ENCODE measurements at places on chromosomes 1 and 21.
A peak's percentile ranks its signal among the peaks of the same experiment; 100 is the strongest.

DNA sequence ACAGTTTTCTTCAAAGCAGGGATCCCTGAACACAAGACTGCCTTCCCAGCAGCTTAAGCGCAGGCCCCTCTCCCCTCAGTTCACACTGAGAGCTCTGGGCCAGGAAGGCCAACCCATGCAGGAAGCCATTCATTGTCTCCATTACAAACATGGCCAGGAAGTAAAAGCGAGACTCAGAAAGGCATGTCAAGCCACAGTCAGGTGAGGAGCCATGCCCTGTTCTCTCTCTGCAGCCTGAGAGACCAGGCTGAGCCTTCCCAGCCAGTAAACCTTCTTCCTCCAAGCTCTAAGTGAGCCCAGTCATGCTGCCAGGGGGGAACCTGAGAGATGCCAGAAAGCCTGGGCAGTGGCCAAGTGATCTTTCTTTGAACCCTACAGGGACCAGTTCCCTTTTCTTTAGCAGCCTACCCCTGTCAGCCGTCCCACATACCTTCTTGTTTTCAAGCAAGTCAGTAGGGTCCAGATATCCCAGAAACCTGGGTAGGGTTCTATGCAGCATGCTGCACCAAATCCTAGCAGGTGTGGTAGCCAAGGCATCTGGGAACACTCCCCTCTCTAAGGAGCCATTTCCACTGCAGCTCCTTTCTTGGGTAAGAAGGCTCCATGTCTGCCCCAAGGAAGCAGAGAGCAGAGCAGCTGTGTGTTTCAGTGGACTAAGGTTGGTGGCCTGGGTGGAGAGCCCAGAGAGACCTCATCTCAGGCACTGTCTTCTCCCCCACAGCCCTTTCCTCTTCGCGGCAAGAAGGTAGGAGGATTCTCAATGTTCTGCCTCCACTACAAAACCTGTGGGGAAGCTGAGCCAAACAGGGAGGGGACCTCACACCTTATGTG, 977 bp downstream of the TRAF3IP3 start:
- DNase-seq = peak; percentile 53

- DNase-seq = no peak
These were observed 48.4 kb downstream of the ZBTB40 start for GRCh38 chr1:22500058-22500457.

DNA sequence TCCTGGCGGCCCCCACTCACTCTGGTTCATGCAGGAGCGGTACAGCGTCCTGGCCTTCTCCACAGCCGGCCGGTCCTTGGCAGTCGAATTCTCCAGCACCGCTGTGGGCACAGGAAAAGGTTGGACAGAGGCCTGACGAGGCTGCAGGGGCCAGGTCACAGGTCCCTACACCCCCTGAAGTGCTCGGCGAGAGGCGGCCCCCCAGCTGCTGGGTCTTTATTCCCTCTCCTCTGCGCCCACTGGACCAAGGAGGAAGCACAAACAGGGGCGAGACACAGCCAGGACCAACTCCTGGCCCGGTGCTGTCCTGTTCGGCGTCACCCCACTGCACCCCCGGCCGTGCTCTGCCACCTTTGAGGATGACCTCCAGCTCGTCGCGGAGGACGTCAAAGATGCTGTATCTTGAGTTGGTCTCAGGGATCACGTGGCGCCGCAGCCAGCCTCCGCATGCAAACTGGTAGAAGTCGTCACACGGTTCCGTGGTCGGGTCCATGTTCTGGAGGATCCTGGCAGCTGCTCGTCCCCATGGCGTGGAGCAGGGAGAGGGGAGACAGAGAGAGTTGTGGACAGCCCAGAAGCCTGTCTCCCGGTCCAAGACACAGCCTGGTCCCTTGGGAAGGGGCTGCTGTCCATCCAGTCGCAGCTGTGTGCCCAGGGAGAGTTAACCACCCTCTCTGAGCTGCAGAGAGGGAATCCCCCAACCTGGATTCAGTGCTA, 22.9 kb downstream of the PRXL2B start:
- no peak for DNase-seq

GRCh38 chr1:1058921-1059493, 15.1 kb downstream of the RNF223 start:
- peak; percentile 52 for DNase-seq

GRCh38 chr1:170562646-170563338, 30.8 kb downstream of the GORAB start:
- no peak for DNase-seq

- no peak for DNase-seq
These were observed 27.8 kb downstream of the SDC3 start for GRCh38 chr1:30880678-30881318.

DNA sequence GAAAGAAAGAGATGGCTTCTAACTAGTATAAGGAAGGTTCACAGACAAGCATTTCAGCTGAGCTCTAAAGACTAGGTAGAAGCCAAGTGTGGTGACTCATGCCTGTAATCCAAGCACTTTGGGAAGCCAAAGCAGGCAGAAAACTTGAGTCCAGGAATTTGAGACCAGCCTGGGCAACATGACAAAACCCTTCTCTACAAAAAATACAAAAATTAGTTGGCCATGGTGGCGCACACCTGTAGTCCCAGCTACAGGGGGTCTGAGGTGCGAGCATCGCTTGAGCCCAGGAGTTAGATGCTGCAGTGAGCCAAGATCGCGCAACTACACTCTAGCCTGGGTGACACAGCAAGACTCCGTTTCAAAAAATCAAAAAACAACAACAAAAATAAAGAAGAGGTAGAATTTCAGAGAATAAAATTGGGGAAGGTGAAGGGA, 27.8 kb downstream of the FBXO42 start:
- DNase-seq = no peak

DNA sequence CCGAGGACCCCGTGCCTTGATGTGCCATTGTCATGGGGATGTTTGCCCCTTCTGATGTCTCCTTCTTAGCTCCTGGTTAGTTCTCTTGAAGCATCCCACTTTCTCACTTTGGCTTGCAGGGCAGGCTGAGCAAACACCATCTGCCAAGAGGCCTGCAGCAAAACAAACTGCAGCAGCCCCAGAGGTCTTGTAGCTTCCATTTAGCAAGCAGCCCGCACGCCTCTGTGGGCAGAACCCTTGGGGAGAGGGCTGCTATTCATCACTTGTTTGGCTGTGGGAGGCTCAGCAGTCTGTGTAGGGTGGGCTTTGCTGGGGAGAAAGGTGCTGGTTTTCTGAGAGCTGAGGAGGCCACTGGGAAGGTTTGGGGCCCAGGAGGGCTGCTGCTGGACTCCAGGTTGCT, 56.7 kb downstream of the KCNC4 start:
- DNase-seq = no peak

GRCh38 chr1:240709676-240710075, 97.7 kb upstream of the GREM2 start:
- no peak for DNase-seq

- no peak for DNase-seq
These were observed 27.3 kb downstream of the PTTG1IP start for GRCh38 chr21:44846224-44846484.

GRCh38 chr1:208117409-208117808, 126.8 kb downstream of the PLXNA2 start:
- DNase-seq = no peak

- no peak for DNase-seq
These were observed 43.4 kb downstream of the LDLRAD2 start for GRCh38 chr1:21855257-21856096.

- DNase-seq = no peak
These were observed 53.4 kb downstream of the AGPAT3 start for GRCh38 chr21:43918385-43918947.

- DNase-seq = no peak
These were observed 43.4 kb downstream of the SHCBP1L start for GRCh38 chr1:182909578-182909977.

GRCh38 chr21:36926989-36927718, 39.3 kb downstream of the HLCS start:
- no peak for DNase-seq

DNA sequence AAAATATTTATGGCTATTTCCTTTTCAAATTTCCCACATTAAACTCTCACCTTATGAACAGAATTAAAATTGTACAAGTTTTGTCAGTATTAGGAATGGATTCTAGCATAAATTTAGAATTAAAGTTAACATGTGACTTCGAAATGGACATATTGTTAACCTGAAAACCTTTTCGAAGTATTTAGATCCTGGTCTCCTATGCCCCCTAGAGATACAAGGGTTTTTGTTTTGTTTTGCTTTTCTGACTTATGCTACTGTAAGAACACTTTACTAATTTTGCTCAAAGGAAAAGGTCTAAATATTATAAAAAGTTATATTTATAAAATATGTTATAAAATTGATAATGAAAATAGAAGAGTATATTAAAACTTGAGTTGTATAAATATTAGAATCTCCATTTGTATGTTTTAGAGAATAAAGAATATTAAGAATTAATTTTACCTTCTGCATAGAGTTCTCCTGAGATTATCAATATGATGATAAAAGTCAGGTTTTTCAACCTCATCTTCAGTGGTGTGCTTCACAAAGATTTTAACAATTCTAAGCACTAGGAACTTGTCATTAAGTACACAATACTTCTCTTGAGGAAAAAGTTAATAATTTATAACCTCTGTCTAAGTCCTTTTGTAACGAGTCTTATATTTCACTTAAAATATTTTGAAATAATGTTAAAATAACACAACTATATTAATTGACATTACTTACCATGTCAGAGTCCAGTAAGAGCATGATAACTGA, at the start of gene F13B:
Gene F13B (minus strand): TSS at position 542 of the 738 bp plus-strand sequence. CDS start 37 bp downstream, at position 505.
- no peak for DNase-seq

GRCh38 chr1:59422921-59423575, 126.2 kb downstream of the FGGY start:
- DNase-seq = no peak

DNA sequence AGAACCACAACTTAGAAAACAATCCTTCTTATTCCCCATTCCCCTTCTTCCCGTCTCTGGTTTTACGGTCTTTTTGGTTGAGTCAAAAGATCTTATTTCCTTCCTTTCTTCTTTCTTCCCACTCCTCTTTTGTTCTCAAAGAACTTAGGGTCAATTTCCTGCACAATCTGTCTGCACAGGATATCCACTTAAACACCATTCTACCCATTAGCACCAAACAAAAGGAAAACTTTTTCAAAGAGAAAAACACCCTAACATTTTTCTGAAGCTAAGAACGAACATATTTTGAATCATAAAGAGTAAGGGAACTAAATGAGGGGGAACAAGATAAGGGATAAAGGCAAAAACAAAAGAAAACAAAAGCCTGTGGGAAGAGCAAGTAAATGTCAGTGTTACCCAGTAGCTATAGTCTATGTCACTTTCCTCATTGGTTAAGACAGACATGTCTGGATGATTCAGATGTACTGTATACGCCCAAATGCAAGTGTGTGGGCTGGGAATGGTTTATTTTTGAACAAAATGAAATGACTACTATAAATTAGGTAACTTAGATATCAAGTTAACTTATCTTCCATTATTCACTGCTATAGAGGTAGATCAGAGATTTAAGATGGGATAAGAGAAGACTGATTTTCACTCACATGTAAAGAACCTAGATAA, 59.9 kb downstream of the TOR3A start:
- no peak for DNase-seq

- no peak for DNase-seq
These were observed 144.1 kb downstream of the POU2F1 start for GRCh38 chr1:167364826-167365225.

DNA sequence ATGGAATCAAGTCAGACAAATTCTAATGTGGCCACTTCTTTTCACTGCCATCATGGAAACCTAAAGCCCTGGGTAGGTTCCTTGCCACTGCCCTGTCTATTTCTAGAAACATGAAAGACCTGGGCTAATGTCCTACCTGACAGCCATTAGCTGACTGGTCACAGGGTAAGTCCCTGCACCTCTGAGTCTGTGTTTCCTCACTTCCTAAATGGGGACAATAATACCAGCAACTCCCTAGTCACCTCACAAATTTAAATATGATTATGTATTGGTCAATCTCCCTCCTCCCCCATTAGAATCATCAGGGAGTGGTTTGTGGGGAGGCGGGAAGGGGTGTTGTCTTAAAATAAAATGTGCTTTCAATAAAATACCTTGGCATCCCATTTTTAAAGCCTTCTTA, 2.2 kb downstream of the CREG1 start:
- DNase-seq = no peak

GRCh38 chr1:1788136-1788535, 9.9 kb upstream of the NADK start:
- DNase-seq = no peak

DNA sequence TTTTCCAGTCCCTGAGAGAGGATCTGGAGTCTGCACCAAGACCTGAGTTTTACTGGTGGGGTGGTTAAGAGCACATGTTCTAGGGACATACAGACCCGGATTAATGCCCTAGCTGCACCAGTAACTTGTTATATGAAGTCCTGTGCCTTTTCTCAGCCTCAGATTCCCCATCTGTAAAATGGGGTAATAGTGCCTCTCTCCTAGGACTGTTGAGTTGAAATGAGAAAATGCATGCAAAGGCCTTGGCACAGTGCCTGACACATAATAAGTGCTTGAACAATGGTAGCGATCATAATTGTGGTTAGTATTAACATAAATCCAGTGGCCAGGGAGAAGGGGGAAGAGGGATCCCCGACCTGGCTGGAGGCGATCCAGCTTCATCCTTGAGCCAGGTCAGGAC, 12.3 kb downstream of the AHDC1 start:
- DNase-seq = no peak

All from GM06990 (cell line).